ENCODE measurements at places on chromosomes 1 and 21. TPM values are rescaled to one million over a fixed set of nuclear protein-coding genes. Genes with fewer than 3 reads are reported as not detected.

The MIXL1 gene
- not detected for polyA plus RNA-seq

The MROH9 gene
- polyA plus RNA-seq, result not detected

The CLCA2 gene
- not detected for polyA plus RNA-seq

GRCh38 chr1:18413541-18414305 lies 67.0 kb upstream of the KLHDC7A start:
- DNase-seq, result no peak

- DNase-seq, result no peak
Measured at GRCh38 chr1:39404876-39405275, 86.6 kb upstream of the BMP8A start.

- no peak for DNase-seq
Measured at GRCh38 chr1:21436488-21437340, 3.2 kb upstream of the NBPF3 start.
